ENCODE measurements at places on chromosomes 2 and 18.

DNA sequence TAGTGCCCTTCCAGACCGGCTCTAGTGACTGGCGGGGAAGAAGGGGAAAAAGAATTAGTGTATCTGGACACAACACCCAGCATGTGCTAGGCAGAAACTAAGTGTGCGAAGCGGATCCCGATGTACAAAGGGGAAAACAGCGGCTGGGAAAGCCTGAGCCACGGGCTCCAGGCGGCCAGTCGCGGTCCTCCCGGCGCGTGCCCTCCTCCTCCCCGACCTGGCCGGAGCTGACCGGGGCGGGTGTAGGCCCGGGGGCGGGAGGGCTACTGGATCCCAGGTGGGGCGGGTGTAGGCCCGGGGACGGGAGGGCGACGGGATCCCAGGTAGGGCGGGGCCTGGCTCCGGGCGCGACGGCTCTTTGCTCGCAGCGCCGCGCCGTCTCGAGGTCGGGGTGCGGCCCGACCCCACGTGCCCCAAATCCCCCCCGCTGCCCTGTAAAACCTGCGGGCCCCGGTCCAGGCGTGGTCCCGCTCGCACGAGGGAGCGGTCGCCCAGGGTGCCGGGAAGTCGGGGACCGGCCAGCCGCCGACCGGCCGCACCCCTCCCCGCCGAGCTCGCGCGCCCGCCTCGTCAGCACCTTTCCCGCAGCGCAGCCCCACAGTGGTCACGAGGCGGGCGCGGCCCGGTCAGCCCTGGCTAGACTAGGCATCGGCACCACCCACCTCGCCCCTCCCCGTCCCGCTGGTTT is 48.8 kb downstream of the C2orf42 start:
- no peak for DNase-seq

GRCh38 chr2:28594000-28594331 is 98.1 kb downstream of the PLB1 start:
- DNase-seq = no peak

- peak; percentile 63 for DNase-seq
Observed at GRCh38 chr2:202109737-202110184, 36.7 kb downstream of the KIAA2012 start.

DNA sequence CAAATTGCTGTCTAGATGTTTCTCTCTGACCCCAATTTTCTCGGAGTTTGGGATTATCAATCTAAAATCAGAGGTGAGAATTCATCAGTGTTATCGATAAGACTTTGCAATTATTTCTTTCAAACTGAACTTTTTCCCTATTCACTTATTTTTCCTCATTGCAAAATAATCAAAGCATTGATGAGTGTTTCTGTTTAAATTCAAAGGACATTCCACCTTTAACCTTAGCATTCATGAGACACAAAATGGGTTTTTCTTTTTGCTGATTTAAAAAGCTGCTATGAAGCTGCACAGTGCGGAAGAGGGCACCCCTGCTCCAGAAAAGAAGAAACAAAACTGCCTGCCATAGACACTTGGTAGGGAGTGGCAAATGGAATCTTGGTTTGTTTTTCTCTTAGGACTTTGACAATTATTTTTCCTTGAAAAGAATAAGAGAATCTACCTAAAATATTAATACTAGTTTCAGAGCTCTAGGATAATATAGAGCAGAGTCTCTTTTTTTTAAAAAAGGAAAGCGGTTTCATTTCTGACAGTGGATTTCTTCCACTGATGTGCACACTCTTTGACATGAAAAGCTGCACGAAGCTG is 203.4 kb downstream of the TGIF1 start:
- DNase-seq = no peak

- DNase-seq = no peak
Observed at GRCh38 chr2:129929321-129930290, 49.9 kb upstream of the RAB6C start.

DNA sequence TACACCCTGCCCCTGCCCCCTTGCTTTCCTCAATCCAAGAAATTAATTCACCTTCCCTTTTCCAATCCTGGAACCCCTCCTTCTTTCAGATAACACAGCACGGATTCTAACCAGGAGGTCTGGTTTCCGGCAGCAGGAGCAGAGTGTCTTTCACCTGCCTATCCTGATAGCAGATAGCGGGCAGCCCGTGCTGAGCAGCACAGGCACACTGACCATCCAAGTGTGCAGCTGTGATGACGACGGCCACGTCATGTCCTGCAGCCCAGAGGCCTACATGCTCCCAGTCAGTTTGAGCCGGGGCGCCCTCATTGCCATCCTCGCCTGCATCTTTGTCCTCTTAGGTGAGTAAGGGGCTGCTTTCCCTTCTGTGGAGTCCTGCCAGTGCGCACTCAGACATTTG is 216.7 kb downstream of the CDH20 start:
- no peak for DNase-seq

DNA sequence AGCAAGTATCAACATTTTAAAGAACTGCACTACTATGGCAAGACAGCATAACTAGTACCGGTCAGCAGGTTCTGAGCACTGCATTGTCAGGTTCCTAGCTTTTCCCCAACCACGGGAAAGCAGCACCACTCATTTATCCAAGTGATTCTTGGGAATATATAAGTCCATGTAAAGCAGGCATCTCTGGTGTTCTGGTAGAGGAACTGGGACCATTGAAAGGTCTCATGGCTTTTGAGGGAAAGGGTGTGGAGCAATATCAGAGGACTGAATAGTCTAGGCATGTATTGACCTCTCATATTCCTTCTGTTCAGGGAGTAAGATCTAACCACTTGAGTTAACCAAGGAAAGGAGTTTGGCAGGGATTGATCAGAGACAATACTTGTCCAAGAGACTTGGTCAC is 6.1 kb upstream of the ICA1L start:
- no peak for DNase-seq

DNA sequence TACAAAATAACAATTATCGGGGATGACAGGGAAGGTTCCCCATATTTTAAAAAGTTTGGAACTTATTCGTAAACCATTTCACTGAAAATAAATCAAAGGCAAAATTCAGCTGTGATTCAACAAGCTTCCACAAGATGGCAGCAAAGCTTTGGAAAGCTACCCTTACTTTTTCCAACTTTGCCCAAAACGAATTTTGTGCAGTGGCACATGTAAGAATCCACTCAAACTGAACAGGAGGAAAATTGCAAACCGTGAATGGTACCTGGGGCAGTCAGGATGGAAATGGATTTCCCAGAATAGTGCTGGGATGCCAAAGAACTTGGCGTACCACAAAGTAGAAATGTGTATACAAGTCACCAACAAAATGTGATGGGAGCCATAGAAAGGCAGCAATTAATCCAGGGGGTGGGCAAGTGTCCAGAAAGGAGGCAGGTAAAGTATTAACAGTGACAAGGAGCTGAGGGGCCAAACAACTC is 10.7 kb downstream of the RPL31 start:
- DNase-seq = peak; percentile 20

DNA sequence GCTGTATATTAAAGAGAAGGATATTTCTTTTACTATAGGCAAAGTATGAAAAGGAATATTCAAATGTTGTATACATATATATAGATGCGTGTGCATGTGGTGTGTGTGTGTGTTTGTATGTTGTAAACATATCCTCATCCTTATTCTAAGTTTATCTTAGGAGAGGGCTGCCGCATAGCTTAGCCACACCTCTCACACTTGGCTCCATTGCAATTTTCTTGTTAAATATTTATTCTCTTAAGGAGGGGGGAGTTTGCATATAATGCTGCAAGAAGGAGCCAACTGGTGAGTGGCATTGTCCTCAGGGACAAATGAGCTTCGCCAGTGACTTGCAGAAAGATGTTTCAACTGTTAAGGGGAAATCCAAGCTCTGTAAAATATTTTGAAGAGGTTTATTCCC is 360.1 kb upstream of the RND3 start:
- DNase-seq = no peak

GRCh38 chr2:145741636-145742035 is 1221.7 kb upstream of the ZEB2 start:
- no peak for DNase-seq

- peak; percentile 61 for DNase-seq
Observed at GRCh38 chr2:170598067-170598395, 117.1 kb upstream of the SP5 start.

DNA sequence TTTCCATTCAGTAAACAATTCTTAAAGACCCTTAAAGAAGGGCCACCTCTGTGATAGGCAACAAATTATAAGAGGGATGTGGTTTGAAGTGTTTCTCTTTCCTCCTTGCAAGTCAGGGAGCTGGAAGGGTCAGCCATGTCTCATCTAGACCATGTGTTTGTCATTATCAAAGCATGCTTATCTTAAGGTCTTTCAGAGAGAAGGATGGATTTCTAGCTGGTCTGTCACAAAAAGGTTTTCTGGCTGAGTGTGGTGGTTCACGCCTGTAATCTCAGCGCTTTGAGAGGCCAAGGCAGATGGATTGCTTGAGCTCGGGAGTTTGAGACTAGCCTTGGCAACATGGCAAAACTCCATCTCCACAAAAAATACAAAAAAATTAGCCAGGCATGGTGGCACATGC is 59.2 kb upstream of the PEX13 start:
- peak; percentile 16 for DNase-seq

DNA sequence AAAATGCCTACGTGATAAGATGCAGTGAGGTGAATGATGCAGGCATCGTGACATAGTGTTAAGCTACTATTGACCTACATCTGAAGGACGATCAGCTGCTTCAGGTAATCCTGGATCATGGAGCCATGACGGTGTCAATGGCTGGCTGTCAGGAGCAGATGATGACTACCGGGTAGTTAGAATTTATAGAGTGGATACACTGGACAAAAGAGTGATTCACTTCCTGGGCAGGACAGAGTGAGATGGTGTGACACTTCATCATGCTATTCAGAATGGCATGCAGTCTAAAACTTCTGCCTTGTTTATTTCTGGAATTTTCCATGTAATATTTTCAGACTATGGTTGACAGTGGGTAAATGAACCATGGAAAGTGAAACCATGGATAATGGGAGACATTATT is 29.5 kb downstream of the METTL8 start:
- DNase-seq = peak; percentile 10

- DNase-seq = no peak
Observed at GRCh38 chr2:180966378-180966777, 14.0 kb upstream of the UBE2E3 start.

GRCh38 chr2:68330691-68331090 is 10.9 kb upstream of the CNRIP1 start:
- DNase-seq = no peak

GRCh38 chr2:47658646-47659320 is 124.2 kb upstream of the MSH6 start:
- DNase-seq = no peak

GRCh38 chr2:216664593-216665034 is 30.7 kb downstream of the IGFBP5 start:
- DNase-seq = no peak

DNA sequence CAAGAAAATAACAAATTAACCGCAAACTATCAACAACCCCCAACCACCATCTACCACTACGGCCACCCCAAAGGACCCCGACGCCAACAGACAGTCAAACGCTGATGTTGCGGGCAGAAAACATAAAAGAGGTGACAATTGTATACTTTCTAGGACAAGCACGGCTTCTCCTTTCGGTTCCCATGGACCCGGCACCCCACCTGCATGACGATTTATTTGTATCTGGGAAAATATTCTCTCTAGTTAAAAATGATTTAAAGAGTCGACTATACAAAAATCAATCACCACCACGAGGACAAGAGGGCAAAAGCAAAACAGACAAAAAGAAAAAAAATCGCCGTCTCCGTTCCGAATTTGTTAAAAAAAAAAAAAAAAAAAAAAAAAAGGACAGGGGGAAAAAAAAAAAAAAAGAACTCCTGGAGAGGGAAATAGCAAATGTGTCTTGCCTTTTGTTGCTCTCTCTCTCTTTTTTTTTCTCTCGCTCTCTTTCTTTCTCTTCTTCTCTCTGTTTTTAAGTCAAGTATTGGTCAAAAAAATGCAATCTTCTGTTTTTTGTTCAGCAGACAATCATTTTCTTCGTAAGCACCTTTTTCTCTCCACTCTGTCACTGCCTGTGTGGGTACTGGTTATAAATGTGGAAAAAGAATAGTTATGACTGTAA is 3.6 kb downstream of the SIX3 start:
- DNase-seq = no peak

DNA sequence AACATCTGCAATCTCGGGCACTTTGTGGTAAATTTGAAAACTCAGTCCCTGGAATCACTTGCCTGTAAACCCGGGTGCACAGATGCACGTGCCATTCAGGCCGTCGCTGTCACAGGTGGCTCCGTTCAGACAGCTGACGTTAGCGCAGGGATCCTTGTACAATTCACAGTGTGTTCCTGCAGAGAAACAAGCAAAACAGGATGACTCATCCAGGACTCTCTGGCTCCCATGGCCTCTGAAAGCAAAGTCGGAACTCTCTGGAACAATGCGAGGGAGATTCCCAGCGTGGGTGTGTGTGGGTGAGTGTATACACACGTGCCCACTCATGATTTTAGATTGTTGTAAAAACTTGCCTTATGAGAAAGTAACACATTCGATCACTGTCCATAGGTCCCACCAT is 136.1 kb upstream of the PID1 start:
- DNase-seq = no peak

DNA sequence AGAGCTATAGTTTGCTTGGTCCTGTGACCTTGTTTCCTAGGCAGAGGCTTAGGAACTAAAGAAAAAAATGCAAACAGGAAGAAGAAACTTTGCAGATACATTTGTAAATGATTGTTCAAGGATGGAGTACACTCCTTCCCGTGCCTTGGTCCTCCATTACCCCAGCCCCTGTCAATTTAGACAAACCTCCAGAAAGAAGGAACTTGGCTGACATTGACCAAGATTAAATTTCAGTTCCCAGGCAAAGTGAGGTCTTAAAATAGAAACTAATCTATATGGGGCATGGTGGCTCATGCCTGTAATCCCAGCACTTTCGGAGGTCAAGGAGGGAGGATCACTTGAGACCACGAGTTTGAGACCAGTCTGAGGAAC is 179.9 kb upstream of the FN1 start:
- DNase-seq = no peak

DNA sequence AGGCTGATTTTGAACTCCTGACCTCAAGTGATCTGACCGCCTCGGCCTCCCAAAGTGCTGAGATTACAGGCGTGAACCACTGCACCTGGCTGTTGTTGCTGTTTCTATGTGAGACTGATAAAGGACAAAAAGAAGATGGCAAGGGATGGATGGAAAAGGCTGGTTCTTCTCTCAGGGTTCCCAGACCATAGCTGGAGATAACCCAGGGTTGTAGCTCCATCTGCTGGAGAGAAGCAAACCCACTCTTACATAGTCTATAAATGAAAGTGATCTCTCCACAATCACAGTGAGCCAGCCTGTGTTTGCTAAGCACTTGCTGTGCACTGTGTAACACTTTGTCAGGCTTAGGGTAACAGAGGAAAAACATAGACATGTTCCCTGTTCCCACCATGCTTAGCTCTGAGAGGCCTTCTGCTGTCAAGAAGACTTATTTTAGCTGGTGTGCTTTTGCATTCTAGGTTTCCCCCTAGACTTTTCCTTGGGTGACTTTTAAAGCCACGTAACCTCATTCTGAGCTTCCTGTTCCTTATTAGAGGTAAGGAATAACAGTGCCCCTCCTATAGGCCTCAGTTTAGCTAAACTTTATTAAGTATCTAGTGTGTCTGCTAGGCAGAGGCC is 49.7 kb downstream of the LIMS1 start:
- DNase-seq = peak; percentile 65
